ENCODE measurements at places on chromosomes 3 and 15.

DNA sequence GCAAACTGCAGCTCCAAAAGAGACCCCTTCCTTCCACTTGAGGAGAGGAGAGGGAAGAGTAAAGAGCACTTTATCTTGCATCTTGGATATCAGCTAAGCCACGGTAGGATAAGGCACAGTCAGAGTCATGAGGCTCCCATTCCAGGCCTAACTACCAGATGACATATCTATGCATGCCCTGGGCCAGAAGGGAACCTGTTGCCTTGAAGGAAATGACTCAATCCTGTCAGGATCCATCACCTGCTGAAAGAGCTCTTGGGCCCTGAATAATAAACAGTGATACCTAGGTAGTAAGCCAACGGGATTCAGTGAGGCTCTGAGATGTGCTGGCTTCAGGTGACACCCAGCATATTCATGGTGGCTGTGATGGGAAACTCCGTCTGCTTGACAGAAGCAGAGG is 118.5 kb upstream of the EPHA3 start:
- no peak for DNase-seq

- DNase-seq = no peak
Observed at GRCh38 chr15:87981969-87982368, 274.6 kb downstream of the NTRK3 start.

DNA sequence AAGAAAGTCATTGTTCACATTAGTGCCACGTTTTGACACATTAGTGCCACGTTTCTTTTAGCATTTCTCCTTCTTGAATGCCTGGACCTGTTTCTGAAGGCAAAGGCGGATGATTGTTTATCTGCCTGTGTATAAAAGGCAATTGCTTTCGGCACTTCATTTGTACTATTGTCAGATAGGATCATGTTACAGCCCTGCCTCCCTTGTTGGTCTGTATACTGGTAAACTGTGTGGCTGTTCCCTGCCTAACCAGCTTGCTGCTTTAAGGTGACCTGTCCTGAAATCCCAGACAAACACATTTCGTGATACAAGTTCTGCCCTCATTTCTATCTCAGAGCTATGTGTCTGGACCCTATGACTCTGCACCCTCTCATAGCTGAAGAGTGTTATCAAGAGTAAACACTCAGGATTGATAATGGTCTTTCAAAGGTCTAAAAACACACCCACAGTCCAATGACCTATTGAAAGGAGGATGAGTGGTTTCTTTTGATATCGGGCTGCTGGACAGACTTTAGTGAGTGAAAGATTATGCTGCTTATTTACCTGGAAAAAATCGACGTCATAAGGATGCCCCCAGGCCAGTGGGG is 276.3 kb upstream of the MCTP2 start:
- no peak for DNase-seq

DNA sequence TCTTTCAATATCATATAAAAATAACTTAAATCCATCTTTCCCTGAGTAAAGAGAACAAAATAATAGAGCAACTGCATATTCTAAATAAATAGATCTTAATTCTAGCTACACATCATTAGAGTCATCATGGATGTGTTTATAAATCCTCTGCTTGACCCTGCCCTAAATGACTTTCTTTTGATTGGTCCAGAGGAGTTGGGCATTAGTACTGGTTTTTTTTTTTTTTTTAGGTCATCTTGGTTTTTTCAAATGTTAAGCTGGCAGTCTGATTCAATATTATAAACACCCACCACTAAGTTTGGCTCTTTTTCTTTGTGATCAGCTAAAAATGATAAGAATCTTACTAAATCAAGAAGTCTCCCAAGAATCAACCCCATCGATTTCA is 504.0 kb upstream of the CBLB start:
- DNase-seq = no peak

GRCh38 chr3:166085164-166085856 is 248.1 kb upstream of the BCHE start:
- DNase-seq = no peak

- DNase-seq = no peak
Observed at GRCh38 chr3:154900816-154901215, 179.3 kb upstream of the MME start.

DNA sequence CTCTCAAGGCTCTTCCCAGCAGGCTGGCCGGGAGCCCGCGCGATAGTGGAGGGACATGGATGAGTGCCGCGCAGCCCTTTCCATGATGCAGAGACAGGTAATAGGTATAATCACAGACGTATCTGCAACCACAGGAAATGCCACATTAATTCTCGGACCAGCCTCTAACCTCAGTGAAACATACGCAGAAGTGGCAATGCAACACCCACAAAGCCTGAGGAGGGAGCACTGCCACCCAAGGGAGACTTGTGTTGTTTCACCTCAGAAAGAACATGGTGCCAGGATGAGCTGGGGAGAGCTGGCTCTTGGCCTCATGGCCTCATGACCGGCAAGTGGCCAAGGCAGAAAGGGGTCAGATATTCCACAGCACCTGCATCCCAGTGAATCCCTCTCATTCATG is 39.0 kb downstream of the PGPEP1L start:
- DNase-seq = no peak

GRCh38 chr3:66172394-66172793 is 48.4 kb upstream of the SLC25A26 start:
- no peak for DNase-seq

DNA sequence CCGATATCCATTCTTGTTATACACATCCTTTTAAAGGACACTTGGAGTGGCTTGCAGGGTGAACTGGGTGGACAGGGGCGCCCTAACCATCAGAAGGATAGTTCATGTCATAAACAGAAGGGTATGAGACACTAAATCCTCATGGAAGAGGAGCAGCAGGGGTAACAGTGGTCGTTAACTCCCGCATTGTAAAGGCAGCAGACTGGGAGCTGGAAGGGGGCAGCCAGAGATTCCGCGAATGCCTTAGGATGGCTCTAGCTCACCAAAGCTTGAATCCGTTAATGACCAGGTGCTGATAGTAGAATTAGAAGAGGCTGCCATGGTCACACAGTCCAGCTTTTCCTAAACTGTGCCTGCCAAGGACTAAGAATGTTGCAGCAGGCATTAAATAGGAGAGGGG is 85.2 kb upstream of the ANKRD34C start:
- no peak for DNase-seq

- no peak for DNase-seq
Observed at GRCh38 chr15:49247556-49248110, 77.6 kb downstream of the GALK2 start.

DNA sequence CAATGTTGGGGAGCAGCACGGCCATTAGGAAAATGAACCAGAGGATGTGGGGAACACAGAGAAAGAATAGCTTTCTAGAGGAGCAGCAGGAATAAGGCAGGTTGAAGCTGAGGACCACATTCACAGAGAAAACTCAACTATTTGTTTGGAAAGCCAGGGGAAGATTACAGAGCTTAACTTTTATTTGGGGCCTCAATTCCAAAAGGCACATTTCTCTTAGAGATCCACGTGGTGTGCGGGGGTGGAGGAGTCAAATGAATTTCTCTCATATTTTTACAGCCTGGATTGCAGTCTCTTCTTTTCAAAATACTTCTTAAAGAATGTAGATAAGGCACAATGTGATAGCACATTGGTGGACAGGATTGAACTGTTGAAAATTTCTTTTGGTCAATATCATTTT is 253.7 kb downstream of the ROBO1 start:
- no peak for DNase-seq

GRCh38 chr3:155815030-155815545 is 9.0 kb upstream of the C3orf33 start:
- DNase-seq = no peak

DNA sequence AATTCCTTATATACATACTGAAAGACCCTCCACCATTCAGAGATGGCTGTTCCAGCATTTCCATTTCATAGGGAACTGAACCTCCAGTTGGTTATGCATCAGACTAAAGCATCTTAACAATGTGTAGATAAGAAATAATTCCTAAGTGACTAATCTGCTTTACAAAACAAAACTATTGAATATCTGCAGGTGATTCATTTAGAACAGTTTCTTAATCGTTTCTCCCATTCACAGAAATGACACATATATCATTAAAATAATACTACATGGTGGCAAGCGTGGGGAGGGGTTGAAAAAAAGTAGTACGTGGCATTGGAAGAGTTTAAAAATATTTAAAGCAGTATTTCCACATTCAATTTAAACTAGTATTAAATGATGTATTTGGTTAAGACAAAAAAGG is 19.5 kb downstream of the COPS2 start:
- DNase-seq = no peak

GRCh38 chr3:129068291-129068886 is 7.8 kb downstream of the GP9 start:
- DNase-seq = no peak

DNA sequence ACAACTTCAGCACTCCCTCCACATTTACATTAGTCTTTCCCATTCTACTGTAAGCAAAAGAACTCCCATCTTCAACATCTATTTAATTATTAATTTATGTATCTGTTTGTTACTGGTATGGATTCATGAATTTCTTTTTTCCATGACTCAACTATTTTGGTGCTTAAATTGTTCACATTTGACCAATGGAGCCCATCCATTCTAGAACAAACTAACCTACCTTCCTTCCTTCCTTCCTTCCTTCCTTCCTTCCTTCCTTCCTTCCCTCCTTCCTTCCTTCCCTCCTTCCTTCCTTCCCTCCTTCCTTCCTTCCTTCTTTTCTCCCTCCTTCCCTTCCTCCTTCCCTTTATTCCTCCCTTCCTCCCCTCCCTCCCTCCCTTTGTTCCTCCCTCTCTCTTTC is 16.8 kb upstream of the MBNL1 start:
- DNase-seq = no peak

DNA sequence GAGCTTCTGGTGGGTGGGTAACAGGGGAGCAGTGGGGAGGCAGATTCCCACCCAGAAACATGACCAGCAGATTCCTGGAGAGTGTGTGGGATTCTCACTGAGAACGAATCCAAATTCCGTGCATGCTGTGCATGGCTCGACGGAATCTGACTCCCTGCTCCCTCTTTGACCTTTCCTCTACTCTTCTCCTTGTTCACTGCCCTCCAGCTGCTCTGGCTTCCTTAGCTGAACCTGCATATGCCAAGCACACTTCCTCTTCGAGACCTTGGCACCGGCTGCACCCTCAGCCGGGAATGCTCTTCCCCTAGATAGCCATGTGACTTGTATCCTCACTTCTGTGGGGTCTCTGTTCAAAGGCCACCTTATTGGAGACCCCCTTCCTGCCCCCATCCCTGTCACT is 6.3 kb downstream of the INSYN1 start:
- DNase-seq = no peak

DNA sequence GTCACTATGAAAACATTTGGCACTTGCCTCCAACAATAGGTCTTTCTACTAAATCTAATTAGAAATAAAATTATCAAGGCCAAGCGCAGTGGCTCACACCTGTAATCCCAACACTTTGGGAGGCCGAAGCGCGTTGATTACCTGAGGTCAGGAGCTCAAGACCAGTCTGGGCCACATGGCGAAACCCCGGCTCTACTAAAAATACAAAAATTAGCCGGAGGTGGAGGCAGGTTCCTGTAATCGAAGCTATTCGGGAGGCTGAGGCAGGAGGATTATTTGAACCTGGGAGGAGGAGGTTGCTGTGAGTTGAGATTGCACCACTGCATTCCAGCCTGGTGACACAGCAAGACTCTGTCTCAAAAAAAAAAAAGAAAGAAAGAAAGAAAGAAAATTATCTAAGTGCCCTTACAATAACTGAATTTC is 1.6 kb upstream of the PLD1 start:
- DNase-seq = no peak

DNA sequence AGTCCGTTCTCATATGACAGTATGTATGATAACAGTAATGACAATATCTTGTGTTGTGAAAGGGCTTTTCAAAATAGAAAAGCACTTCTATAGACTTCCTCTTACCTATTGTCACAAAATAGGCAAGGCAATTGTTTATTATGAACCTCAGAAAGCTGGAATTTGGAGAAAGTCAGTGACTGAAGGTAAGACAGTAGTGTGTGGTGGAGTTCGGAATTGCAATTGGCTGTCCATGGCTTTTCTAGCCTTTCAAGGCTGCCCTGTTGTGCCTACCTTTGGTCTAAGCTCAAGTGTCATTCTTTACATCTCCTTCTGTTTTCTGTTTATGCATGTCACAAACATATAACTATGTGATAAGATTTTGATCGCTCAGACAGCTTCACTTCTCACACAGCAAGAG is 219.3 kb upstream of the NR2E3 start:
- no peak for DNase-seq

GRCh38 chr15:48559285-48559684 is 86.2 kb downstream of the FBN1 start:
- no peak for DNase-seq

GRCh38 chr3:44468572-44469520 is 8.6 kb downstream of the ZNF445 start:
- DNase-seq = no peak

DNA sequence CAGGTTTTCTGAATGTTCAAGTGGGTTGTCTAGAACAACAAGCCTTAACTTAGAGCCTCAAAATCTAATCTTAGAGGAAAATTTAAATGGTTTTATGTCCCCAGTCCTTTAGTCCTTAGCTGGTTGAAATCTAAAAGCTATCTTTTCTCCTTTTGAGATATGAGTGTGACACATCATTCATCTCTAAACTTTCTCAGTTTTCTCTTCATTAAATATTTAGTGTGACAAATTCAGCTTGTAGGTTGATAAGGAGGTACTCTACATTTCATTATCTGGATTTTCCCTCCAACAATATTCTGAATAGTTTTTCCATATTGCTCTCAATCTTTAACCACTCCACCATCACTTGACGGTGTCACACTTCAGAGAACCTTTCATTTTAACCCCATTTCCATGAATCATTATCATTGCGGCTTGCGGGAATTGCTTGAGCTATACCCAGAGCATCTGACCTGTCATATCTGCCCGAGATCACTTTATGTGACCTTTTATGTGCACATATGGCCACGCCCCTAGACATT is 16.1 kb upstream of the ATP8B4 start:
- DNase-seq = no peak

DNA sequence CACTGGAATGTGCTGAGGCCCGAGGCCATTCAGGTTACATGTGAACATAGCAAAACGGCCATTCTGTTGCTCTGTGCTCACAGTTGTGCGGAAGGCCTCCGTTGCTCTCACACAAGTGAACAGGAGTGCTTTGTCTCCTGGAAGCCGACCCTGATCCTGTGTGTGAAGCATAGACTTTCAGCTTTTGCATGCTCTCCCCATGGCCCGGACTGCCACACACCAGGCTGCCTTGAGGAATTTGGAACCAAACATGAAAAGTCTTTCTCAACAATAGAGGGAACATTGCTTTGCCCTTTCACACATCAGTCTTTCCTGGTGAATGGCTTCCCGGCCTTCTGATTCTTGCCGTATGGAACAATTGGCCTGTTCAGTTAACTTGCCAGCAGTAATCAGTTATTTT is 154.8 kb upstream of the LRIG1 start:
- no peak for DNase-seq

DNA sequence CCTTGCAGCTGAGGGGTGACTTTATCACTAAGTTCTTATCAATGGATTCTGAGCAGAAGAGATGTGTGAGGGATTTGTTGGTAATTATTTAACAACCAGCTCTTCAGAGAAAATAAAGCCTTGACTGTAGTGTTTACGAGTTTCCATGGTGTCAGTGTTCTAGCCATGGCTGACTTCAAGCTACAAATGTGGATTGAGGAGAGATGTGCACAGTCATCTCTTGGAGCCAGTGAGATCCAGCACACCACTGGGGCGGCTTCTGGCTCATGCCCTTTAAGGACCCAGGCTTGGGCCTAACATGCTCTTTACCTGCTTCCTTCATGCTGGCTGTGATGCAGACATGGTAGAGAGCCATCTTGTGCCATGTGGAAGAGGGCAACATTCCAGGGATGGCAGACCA is 145.6 kb upstream of the MRPS22 start:
- DNase-seq = no peak

Data from effector CD4-positive, alpha-beta T cell (primary cell).